ENCODE measurements at places on chromosomes 7 and 10.

DNA sequence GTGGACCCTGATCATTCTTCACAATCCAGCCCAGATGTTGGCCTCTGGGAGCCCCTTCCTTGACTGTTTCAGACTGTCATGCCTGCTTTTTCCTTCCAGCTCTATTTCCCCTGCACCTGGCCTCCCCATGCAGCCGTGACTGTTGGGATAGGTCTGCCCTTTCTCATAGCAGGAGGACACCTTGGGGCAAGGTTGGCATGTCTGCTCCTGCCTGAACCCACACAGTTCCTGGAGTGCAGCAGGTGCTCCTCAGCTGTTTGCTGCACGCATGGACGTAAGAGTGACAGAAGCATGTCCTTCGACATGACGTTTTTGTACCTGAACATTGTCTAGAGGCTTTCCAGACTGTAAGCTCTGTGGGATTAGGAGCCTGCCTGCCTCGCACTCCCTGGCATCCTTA lies 24.0 kb downstream of the POR start:
- H3K4me1 ChIP-seq: no peaks in the 10 kb centered on the region
- no peak for DNase-seq
- H3K4me3 ChIP-seq: no peak overlapping the region
- H3K27ac ChIP-seq: no peak overlapping the region
- H3K36me3 ChIP-seq: no peaks in the 10 kb centered on the region
- no peaks in the 10 kb centered on the region for H3K27me3 ChIP-seq

DNA sequence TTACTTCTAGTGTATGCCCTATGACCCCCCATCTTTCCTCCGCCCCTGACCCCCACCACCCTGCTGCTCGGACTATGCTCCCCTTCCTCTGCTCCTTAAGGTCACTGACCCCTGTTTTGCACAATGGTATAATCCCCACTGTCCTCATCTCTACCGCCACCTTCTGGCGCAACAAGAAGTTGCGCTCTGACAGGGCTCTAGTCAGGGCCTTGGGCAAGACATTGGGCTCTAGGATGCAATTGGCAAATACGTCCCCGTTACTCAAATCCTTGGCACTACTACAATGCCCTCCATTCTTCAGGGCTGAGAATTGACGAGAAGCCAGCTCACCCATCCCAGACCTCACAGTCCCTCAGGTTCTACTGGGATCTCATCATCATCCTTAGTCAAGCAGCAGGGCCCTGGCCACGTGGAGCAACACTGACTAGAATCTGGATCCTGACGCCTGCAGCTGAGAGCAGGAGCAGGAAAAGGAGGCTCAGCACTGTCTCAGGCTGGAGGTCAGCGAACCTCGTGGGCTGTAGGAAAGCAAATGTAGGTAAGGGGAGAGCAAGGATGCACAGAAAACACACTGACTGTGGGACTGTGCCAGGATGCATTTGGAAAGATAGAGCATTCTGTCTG lies 10.6 kb downstream of the LRIT2 start:
- no peaks in the 10 kb centered on the region for H3K4me1 ChIP-seq
- no peak for DNase-seq
- no peaks in the 10 kb centered on the region for H3K36me3 ChIP-seq
- H3K27me3 ChIP-seq: no peaks in the 10 kb centered on the region
- H3K27ac ChIP-seq: no peak overlapping the region

- DNase-seq: no peak
- peaks cover 57% of the 10 kb centered on the region for H3K4me1 ChIP-seq
- peaks cover 90% of the 10 kb centered on the region for H3K27me3 ChIP-seq
- H3K36me3 ChIP-seq: no peaks in the 10 kb centered on the region
Observed at GRCh38 chr10:101223274-101224059, 5.8 kb downstream of the LBX1 start.

- H3K4me1 ChIP-seq: no peaks in the 10 kb centered on the region
- no peak overlapping the region for H3K4me3 ChIP-seq
- no peak overlapping the region for H3K27ac ChIP-seq
- H3K27me3 ChIP-seq: no peaks in the 10 kb centered on the region
- H3K36me3 ChIP-seq: peaks cover 9% of the 10 kb centered on the region
Observed at GRCh38 chr7:102190776-102191350, 95.8 kb upstream of the SH2B2 start.

GRCh38 chr10:3807928-3808496 lies 23.0 kb upstream of the KLF6 start:
- peak overlapping the region; percentile 11 for H3K4me3 ChIP-seq
- H3K36me3 ChIP-seq: no peaks in the 10 kb centered on the region
- peaks cover 79% of the 10 kb centered on the region for H3K4me1 ChIP-seq
- H3K27ac ChIP-seq: peak overlapping the region; percentile 99
- DNase-seq: no peak

- no peaks in the 10 kb centered on the region for H3K4me1 ChIP-seq
- no peaks in the 10 kb centered on the region for H3K27me3 ChIP-seq
- no peaks in the 10 kb centered on the region for H3K36me3 ChIP-seq
- H3K4me3 ChIP-seq: no peak overlapping the region
- no peak overlapping the region for H3K27ac ChIP-seq
Observed at GRCh38 chr10:61329854-61330253, 123.3 kb downstream of the TMEM26 start.

- H3K4me1 ChIP-seq: no peaks in the 10 kb centered on the region
- no peak overlapping the region for H3K4me3 ChIP-seq
- H3K36me3 ChIP-seq: no peaks in the 10 kb centered on the region
- no peaks in the 10 kb centered on the region for H3K27me3 ChIP-seq
Observed at GRCh38 chr7:95045236-95045923, 138.0 kb downstream of the PPP1R9A start.

- DNase-seq: no peak
- H3K4me1 ChIP-seq: no peaks in the 10 kb centered on the region
- H3K27ac ChIP-seq: no peak overlapping the region
- no peaks in the 10 kb centered on the region for H3K36me3 ChIP-seq
- H3K27me3 ChIP-seq: no peaks in the 10 kb centered on the region
Observed at GRCh38 chr7:40587419-40587818, 452.6 kb downstream of the SUGCT start.

DNA sequence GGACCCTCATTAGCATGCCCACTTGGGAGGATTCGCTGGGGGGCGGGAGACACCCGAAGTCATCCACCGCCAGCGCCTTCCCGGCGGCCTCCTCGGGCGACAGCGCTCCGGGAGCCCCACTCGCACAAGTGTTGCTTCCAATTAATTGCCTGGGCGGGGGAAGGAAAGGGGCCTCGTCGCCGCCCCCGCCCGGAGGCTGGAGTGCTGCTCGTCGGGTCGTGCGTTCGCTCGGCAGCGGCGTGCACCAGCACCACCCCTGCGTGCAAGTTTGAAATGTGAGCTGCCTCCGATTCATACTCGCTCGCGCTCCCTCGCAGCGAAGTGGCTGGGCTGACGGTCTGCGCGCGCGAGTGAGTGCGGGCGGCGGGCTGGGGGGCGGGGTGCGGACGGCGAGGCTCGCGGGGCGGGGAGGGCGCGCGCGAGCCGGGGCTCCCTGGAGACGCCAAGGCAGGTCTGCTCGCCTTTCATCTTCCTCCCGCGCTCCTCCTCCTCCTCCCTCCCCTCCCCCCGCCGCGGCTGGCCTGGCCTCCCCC lies 104.6 kb upstream of the PPIF start:
- no peaks in the 10 kb centered on the region for H3K27me3 ChIP-seq
- no peaks in the 10 kb centered on the region for H3K36me3 ChIP-seq
- peak overlapping the region; percentile 62 for H3K4me3 ChIP-seq
- no peak for DNase-seq
- peak overlapping the region; percentile 25 for H3K27ac ChIP-seq

All from effector memory CD4-positive, alpha-beta T cell (primary cell).